ENCODE measurements at places on chromosomes 5 and 9. TPM values are rescaled to one million over a fixed set of nuclear protein-coding genes. Genes with fewer than 3 reads are reported as not detected.

DNA sequence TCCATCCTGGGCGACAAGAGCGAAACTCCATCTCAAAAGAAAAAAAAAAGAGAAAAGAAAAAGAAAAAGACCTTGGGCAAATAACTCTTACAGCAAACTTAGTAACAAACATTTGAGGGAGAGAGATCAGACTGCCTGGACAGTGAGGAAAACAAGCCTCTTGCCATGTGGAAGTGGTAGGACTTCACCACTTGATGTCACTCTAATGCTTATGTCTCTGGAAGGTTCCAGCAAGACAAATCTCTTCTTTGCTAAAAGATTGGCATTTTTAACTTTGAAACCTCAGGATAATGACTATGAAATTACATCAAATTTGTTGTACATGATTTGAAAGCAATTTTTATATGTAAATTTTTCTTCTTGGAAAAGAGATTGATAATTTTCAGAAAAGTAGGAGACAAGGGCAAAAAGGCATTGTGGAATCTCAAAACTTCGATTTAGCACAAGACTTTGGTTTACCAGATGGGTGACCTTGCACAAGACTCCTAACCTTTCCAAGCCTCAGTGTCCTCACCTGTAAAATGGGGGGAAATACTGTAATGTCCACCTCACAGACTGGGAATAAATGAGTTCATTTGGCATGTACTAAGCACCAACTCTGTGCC, 5.4 kb downstream of the ACTL7B start:
- DNase-seq = no peak

Gene SHB
- 10.6 TPM for total RNA-seq

Gene CTNND2
- 8.6 TPM for total RNA-seq

Gene GEMIN5
- 27.2 TPM for total RNA-seq

DNA sequence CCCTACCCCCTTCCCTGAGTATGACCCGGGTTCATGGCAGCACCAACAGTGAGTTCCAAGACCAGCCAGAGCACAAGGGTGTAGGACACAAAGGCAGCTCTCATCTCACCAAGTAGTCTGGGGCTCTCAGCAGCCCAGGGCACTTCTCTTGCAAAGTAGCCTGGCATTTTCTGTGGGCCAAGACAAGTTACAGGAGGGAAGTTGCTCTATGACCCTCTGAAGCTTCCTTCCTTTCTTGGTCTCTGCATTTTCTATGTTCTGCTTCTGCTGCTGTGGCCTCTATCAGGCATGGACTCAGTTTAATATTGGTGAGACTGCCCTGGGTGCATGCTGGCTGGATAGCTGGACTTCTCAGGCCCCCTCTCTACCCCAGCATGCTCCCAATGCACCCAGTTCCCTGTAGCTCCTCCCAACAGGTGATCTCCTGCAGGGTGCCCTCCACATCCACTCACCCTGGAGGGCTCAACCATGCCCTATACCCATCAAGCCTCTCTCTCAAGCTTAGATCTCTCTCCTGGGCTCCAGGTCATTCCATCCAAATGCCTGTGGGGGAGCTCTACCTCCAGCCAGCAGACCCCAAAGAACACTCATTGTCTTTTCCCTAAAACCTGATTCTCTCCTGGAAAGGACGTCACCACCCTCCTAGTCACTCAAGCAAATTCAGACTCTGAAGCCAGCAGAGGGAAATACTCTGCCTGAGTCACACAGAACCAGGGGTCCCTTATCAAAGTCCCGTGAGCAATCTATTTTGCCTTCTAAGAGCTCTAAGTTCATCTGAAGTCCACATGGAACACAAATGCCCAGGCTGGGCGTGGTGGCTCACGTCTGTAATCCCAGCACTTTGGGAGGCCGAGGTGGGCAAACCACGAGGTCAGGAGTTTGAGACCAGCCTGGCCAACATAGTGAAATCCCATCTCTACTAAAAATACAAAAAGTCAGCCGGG, 13.8 kb downstream of the TBC1D2 start:
- peak; percentile 31 for DNase-seq

DNA sequence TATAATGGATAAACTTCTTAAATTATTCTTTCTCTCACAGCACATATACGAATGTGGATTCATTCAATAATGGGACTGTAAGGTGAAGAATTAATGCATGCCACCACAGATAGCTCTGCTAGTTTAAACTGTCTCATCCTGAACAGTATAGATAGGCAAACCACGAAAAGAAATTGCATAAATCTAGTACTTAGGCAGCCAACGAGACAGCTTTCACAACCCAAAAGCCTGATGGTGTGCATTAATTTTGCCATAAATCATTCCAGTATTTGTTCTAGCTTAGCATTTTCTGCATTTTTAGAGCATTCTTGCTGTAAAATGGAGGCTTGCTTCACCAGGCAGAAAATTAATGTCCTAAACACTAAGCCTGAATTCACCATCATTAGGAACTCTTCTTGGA, 834.2 kb upstream of the DMAC1 start:
- no peak for DNase-seq

Gene TSSK1B
- not detected for total RNA-seq

DNA sequence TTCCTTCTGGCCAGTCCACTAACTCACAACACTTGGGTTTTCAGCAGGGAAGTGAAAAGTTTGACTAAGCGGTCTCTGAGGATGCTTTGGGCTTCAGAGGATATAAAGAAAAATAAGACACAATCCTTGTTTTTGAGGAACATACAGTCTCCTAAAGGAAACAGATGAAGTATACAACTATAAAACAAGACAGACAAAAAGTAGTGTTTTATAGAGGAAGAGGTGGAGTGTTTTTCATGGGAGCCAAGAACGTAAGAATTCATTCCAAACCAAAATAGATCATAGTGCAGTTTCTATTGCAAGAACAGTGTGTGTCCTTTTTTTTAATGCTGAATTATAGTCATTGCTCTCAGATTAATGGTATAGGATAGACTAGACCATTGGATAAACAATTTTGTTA, 586.9 kb upstream of the BRINP1 start:
- DNase-seq = no peak

Gene ALDOB
- 0.85 TPM for total RNA-seq

- DNase-seq = no peak
Observed at GRCh38 chr5:10355071-10355889, 1.8 kb downstream of the MARCHF6 start.

Gene TAF1L
- 0.02 TPM for total RNA-seq

DNA sequence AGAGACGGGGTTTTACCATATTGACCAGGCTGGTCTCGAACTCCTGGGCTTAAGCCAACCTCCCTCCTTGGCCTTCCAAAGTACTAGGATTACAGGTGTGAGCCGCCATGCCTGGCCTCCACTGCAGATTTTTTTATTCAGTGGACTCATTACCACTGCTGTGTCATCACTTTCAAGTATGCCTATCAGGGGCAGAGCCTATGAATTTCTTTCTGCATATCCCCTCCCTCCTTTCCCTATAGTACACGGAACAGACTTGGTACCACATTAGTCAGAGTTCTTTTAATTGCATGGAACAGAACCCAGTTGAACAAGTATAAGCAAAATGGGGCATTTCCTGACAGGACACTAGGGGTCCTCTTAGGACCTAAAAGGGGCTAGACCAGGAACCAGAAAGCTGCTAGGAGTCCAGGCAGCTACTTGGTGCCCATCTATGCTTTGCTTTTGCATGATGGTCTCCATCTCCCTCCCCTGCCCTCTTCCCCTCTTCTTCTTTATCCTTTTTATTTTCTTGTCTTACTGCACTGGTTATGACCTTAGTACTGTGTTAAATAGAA, 5.8 kb downstream of the BSPRY start:
- no peak for DNase-seq

DNA sequence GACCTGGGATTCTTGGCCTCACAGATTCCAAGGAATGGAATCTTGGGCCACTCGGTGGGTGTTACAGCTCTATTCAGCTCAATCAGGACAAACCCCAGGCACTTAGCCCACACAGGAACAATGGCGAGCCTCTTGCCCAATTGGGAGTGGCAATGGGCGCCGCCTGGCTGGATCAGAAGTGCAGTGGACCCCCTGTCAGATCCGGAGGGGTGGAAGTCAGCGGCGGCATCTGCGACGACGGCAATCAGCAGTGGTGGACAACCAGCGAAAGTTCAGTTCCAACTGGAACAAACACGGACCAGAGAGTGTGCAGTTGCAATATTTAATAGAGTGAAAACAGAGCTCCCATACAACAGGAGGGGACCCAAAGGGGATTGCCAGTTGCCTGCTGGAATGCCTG, 378.3 kb downstream of the CDH9 start:
- DNase-seq = no peak

GRCh38 chr5:115578657-115579056, 23.6 kb downstream of the TICAM2 start:
- DNase-seq = no peak

GRCh38 chr9:128369024-128369706, 2.0 kb upstream of the URM1 start:
- no peak for DNase-seq

DNA sequence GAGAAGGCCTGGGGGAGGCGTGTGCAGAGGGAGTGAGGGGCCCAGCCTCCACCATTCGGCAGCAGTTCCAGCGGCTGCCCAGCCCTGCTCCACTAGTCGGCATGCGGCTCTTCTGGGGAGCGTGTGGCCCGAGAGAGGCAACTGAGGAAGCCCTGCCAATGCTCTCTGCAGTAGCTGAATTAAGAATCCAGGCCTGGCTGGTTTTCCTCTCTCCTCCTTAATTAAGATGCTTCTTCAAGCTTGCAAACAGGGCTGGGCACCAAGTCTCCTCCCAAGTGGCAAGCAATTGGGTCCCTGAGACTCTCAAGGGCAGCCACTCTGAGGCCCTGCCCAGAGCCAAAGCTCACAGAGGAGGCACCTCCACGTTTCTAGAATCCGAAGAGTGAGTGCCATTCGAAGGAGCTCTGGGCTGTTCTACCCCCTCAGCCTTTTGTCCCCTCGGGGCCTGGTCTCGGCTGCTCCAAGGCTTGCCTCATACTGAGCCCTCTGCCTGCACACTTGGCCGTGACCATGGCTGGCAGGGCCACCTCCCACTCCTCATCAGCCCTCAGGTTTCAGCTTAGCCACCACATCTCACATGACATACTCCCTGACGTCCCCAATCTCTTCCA, 75.4 kb upstream of the LRRTM2 start:
- no peak for DNase-seq

All from WTC11 (cell line).